Activated naive CD8-positive, alpha-beta T cell treated with anti-CD3 and anti-CD28 coated beads for 36 hours (primary cell): ENCODE measurements at places on chromosomes 7 and 10.
A peak's percentile ranks its signal among the peaks of the same experiment; 100 is the strongest.

DNA sequence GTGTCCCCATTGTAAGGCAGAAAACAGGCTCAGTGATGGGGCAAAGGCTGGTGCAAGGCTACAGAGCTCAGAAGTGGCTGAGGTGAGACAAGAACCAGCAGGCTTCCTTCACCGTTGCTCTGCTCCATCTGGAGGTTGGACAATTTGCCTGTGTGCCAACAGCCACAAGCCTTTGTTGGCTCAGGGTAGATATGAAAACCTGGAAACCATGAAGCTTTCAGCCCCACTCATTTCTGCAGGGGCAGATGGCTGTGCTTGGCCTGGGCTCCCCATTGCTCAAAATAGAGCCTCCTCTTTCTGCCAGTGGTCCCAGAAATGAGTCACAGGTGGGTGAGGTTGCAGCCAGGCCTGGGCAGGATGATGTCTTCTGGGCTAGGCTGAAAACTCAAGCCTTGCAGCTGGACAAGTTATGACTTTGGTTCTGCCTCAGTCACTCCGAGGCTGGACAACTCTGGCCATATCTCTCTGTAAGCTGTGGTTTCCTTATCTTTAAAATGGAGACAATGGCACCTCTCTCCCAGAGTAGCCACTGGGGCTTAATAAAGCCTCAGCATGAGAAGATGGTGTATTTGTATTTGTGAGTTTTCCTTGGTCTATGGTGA is 12.2 kb upstream of the ZNF273 start:
- H3K27me3 ChIP-seq: peaks cover 61% of the 10 kb centered on the region
- peaks cover 12% of the 10 kb centered on the region for H3K4me1 ChIP-seq

DNA sequence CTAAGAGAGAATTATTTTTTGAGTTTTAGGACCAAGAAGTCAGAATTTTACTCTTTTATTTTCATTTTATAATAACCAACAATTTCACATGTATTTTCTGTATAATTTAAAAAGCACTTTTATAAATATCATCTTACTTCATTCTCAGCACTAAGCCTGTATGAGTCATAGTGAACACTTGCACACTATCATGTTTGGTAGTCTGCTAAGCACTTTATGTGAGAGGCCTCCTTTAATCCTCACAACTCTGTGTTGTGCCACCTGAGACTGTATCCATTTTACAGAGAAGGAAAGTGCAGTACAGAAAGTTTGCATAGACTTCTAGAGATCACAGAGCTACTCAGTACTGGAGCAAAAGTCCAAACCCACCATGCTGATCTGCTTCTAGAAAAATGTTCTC is 939.6 kb downstream of the NRG3 start:
- H3K4me1 ChIP-seq: no peaks in the 10 kb centered on the region

GRCh38 chr10:72044417-72045041 is 43.8 kb downstream of the SPOCK2 start:
- H3K4me3 ChIP-seq: no peak overlapping the region
- no peak for DNase-seq
- H3K27me3 ChIP-seq: no peaks in the 10 kb centered on the region
- no peaks in the 10 kb centered on the region for H3K36me3 ChIP-seq
- peaks cover 6% of the 10 kb centered on the region for H3K4me1 ChIP-seq
- H3K27ac ChIP-seq: no peak overlapping the region

DNA sequence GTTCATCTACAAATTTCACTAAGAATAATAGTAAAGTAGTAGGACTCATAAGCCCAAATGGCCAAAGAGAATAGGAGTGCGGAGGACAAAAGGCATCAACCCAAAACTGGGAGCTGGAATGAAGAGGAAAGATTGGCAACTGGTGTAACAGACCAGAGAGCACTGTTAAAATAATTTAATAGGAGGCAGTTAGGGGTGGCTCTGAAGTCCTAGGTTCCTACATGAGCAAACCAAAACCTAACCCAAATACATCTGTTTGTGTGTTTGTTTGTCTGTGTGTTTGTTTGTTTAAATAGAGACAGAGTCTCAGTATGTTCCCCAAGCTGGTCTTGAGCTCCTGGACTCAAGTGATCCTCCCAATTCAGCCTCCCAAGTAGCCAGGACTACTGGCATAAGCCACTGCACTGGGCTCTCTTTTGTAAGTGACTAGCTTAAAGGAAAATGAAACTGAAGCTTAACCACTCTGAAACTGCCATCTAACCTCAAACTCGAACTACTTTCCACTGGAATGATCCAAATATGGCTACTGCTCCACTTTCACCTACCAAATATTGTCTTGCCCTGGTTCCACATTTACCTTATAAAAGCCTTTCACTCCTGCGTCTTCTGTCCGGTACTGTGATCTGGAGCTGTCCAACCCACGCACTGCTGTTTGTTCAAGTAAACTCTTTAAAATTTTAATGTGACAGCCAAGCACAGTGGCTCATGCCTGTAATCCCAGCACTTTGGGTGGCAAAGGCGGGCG is 94.9 kb downstream of the AKR1D1 start:
- no peak overlapping the region for H3K4me3 ChIP-seq
- no peak overlapping the region for H3K27ac ChIP-seq
- DNase-seq: no peak

- H3K4me1 ChIP-seq: no peaks in the 10 kb centered on the region
- H3K4me3 ChIP-seq: no peak overlapping the region
- peaks cover 21% of the 10 kb centered on the region for H3K27me3 ChIP-seq
- no peak overlapping the region for H3K27ac ChIP-seq
Measured at GRCh38 chr7:96116173-96116572, 205.7 kb downstream of the SLC25A13 start.

DNA sequence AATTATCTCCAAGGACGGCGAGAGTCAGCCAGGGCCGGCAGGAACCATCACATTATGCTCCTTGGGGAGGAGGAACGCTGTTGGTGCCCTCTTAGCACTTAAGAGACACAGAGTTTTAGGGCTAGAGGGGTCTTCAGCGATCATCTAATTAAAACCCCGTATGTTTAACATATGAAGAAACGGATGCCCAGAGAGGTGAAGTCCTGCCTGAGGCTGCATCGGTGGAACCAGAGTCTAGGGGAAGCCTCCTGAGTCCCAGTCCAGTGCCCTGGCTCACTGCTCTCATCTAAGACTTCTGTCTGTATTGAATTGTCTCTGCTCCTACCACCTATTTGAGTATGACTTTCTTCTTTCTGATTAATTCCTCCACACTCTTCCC is 688 bp upstream of the ABCB4 start:
- no peak for DNase-seq
- peaks cover 11% of the 10 kb centered on the region for H3K4me1 ChIP-seq
- peaks cover 47% of the 10 kb centered on the region for H3K27me3 ChIP-seq
- no peak overlapping the region for H3K4me3 ChIP-seq

GRCh38 chr7:129535896-129536295 is 33.6 kb downstream of the SMKR1 start:
- peak overlapping the region; percentile 71 for H3K27ac ChIP-seq
- H3K4me3 ChIP-seq: peak overlapping the region; percentile 42
- peak; percentile 27 for DNase-seq
- H3K36me3 ChIP-seq: no peaks in the 10 kb centered on the region
- H3K27me3 ChIP-seq: no peaks in the 10 kb centered on the region
- H3K4me1 ChIP-seq: peaks cover 18% of the 10 kb centered on the region

GRCh38 chr10:117543225-117544003 is 868 bp downstream of the EMX2 start:
- peak overlapping the region; percentile 37 for H3K4me3 ChIP-seq
- H3K36me3 ChIP-seq: no peaks in the 10 kb centered on the region
- H3K27me3 ChIP-seq: peaks cover 97% of the 10 kb centered on the region

GRCh38 chr7:96004578-96004977 is 232.2 kb downstream of the DYNC1I1 start:
- no peaks in the 10 kb centered on the region for H3K4me1 ChIP-seq
- H3K27me3 ChIP-seq: peaks cover 13% of the 10 kb centered on the region
- no peak overlapping the region for H3K4me3 ChIP-seq
- no peak for DNase-seq

GRCh38 chr10:72665925-72666324 is 26.0 kb upstream of the MCU start:
- no peak overlapping the region for H3K4me3 ChIP-seq
- H3K27me3 ChIP-seq: peaks cover 4% of the 10 kb centered on the region
- DNase-seq: no peak
- no peaks in the 10 kb centered on the region for H3K4me1 ChIP-seq
- no peaks in the 10 kb centered on the region for H3K36me3 ChIP-seq

DNA sequence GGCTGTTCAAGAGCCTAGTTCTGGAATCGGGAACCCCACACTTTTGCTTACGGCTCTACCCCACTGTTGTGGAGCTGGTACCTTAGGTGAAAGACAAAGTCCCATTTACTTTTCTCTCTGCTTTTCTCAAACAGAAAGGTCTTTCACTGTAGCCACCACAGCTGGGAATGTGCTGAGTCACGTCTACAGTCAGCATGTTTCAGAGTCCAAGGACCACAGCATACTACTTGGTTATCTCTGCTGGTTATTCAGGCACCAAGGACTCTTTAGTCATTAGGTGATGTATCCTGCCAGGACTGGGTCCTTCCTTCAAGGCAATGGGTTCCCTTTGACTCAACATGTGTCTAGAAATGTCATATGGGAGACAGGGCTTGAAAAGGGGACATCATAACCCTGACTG is 266.8 kb upstream of the STEAP1 start:
- H3K4me3 ChIP-seq: no peak overlapping the region
- H3K4me1 ChIP-seq: no peaks in the 10 kb centered on the region
- H3K36me3 ChIP-seq: no peaks in the 10 kb centered on the region
- no peak overlapping the region for H3K27ac ChIP-seq

GRCh38 chr10:24383681-24384106 is 174.8 kb downstream of the KIAA1217 start:
- DNase-seq: peak; percentile 65
- peaks cover 39% of the 10 kb centered on the region for H3K27me3 ChIP-seq

DNA sequence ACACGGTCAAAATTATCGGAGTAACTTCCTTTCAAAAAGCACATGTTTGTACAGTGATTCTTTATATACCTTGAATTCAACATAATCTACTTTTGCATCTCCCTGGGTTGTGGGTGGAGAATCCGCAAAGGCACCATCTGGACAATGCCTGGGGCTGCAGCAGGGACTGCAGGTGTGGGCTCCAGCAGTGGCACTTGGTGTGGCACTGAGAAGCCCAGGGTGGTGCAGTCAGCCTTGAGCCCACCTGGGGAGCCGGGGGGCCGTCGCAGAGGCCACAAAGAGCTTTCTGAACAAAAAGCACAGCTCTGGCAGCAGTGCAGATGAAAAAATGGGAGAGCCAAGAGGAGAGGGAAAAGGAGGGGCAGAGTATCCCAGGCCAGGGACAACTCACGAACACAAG is 22.2 kb downstream of the PARD3 start:
- peaks cover 13% of the 10 kb centered on the region for H3K27me3 ChIP-seq
- H3K27ac ChIP-seq: no peak overlapping the region
- H3K4me3 ChIP-seq: no peak overlapping the region

GRCh38 chr7:135710417-135711138 is 17.4 kb downstream of the SLC13A4 start:
- no peaks in the 10 kb centered on the region for H3K36me3 ChIP-seq
- no peak overlapping the region for H3K4me3 ChIP-seq
- no peak overlapping the region for H3K27ac ChIP-seq
- H3K27me3 ChIP-seq: no peaks in the 10 kb centered on the region
- no peak for DNase-seq

DNA sequence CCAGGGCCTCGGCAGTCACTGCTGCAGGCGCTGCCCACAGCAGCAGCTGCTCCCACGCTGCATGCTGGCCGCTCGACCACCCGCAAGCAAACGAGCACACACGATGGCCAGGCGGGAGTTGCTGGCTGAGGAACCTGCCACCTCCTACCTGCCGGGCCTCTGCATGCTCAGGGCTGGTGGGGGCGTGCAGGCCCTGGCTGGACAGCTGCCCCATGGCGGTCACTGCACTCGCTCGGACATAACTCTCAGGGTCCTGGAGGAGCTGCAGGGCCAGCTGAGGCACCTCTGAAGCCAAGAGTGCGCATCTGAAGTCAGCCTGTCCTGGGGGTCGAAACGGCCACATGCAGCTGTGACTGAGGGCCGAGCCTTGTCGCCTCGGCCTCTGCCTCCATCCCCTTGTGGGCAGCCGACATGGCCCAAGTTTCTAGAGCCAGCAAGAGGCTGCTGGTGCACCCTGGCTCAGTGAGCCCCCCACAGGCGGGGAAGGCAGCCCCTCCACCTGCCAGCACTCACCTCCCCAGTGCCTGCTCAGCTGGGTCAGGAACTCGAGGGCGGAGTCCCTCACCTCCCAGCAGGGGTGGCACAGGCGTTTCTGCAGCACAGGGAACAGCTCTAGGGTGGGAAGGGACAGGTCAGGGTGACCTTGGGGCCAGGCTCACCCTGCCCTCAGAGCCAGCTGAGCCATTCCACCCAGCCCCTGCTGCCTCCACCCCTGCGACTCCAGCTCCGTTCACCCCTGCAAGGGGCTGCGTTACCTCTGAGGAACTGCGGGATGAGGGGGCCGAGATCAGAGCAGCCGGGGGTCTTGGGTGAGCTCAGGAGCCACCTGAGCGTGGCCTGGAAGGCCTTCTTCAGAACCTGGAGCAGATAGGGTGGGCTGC is 16.1 kb downstream of the BRAT1 start:
- H3K27me3 ChIP-seq: no peaks in the 10 kb centered on the region
- no peak for DNase-seq
- peaks cover 2% of the 10 kb centered on the region for H3K36me3 ChIP-seq
- H3K4me1 ChIP-seq: no peaks in the 10 kb centered on the region

GRCh38 chr10:8424555-8425211 is 370.2 kb downstream of the GATA3 start:
- H3K4me3 ChIP-seq: no peak overlapping the region
- peaks cover 10% of the 10 kb centered on the region for H3K4me1 ChIP-seq
- no peaks in the 10 kb centered on the region for H3K36me3 ChIP-seq

- H3K36me3 ChIP-seq: no peaks in the 10 kb centered on the region
- H3K27me3 ChIP-seq: no peaks in the 10 kb centered on the region
- no peak overlapping the region for H3K27ac ChIP-seq
- no peak overlapping the region for H3K4me3 ChIP-seq
Measured at GRCh38 chr10:88115968-88116367, 252.5 kb downstream of the PTEN start.

GRCh38 chr10:132937861-132938260 is 4.5 kb downstream of the CFAP46 start:
- DNase-seq: no peak
- no peaks in the 10 kb centered on the region for H3K36me3 ChIP-seq
- peaks cover 48% of the 10 kb centered on the region for H3K27me3 ChIP-seq
- H3K4me1 ChIP-seq: peaks cover 15% of the 10 kb centered on the region

- H3K4me1 ChIP-seq: peaks cover 21% of the 10 kb centered on the region
- no peak overlapping the region for H3K27ac ChIP-seq
- peaks cover 24% of the 10 kb centered on the region for H3K36me3 ChIP-seq
- H3K27me3 ChIP-seq: no peaks in the 10 kb centered on the region
- no peak for DNase-seq
Measured at GRCh38 chr10:131961047-131961776, 20.5 kb downstream of the BNIP3 start.

DNA sequence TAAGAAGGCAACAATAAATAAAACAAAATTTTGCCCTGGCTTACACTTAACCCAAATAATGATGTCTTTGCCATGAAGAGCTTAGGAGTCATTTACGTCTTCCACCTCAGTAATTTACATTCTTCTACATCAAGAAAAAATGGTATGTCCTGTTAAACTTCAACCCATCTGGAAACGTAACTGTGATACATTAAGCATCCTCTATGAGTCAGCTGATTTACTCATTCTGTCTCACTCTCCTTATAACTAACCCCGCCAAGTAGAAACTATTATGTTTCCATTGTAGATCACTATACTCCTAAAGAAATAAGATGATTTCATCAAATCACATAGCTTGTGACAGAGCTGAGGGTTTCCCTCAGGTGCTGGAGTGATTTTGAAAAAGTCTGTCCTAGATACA is 330.7 kb downstream of the CDC14C start:
- no peaks in the 10 kb centered on the region for H3K36me3 ChIP-seq
- no peaks in the 10 kb centered on the region for H3K4me1 ChIP-seq
- no peak overlapping the region for H3K27ac ChIP-seq
- no peaks in the 10 kb centered on the region for H3K27me3 ChIP-seq
- no peak for DNase-seq
- no peak overlapping the region for H3K4me3 ChIP-seq
